ENCODE measurements at places on chromosomes 5 and 9.

- DNase-seq, result no peak
Observed at GRCh38 chr9:126062158-126062886, 264.3 kb upstream of the MVB12B start.

GRCh38 chr9:132366481-132366880, 11.7 kb upstream of the SETX start:
- no peak for DNase-seq

- no peak for DNase-seq
Observed at GRCh38 chr5:41649659-41650058, 139.3 kb upstream of the PLCXD3 start.

DNA sequence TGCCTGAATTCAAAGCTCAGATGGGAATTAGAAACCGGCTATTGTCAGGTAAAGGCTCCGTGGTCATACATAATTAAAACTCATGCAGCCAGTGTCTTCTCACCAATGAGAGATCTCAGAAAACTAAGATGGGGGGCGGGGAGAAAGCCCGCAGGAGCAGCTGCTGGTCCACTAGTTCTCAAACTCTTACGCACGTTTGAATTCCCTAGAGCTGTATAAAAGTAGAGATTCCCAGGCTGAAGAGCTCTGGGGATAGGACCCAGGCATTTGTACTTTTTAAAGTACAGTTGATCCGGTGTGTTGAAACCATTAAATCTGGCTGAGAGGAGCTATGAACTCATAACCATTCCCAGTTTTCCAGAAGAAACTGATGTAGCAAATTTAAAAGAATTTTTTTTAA, 68.5 kb downstream of the FRMD3 start:
- DNase-seq, result no peak

DNA sequence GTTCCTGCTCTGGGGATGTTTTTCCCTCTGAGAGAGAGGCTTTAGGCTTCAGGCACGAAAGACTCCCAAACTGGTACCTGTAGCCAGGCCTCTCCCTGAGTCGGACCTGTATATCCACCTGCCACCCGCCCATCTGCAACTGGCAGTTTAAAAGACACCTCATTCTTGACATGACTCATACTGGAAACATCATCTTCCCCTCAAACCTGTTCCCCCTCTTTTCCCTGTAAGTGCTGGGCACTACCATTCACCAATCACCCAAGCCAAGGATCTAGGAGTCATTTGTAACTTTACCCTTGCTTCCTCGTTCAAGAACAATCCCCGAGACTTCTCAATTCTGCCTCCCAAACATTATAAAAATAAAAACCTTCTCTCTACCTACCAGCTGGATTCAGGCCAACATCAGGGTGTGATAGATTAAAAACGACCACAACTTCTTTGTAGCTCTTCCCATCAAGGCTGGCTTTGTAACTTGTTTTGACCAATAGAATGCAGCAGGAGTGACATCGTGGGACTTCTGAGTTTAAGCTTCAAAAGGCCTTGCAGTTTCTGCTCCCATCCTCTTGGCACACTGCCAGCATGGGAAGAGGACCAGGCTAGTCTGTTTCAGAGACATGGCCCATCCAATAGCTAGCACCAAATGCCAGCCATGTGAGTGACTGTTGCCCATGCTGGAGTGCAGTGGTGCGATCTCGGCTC, 1.8 kb upstream of the WDR31 start:
- DNase-seq, result no peak

DNA sequence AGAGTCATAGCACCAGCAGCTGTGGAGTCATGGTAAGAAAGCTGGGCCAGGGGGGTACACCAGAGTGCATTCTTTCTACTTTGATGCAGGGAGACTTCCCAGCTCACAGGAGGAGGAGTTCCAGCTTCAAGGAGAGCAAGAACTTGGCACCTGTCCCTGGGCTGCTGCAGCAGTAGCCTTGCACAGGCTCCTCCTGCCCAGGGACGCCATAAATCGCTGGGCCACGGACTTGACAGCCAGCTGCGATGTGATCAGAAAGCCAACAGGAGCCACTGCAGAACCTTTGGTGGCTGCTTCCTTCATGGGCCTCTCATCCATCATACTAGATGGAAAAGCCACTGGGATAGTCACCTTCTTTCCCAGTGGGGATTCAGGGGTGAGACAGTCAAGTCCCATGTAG, 234.7 kb downstream of the NMUR2 start:
- DNase-seq, result no peak

Data from NT2/D1 (cell line).